ENCODE measurements at places on chromosomes 1 and 21.

- peak; percentile 35 for DNase-seq
Observed at GRCh38 chr1:234372011-234372757, 1.1 kb upstream of the COA6 start.

GRCh38 chr21:25967901-25968438, 202.6 kb downstream of the APP start:
- no peak for DNase-seq

GRCh38 chr21:17429936-17430335, 82.9 kb upstream of the CXADR start:
- DNase-seq: no peak

GRCh38 chr1:16615253-16616252, 2.2 kb upstream of the NBPF1 start:
- DNase-seq: no peak

GRCh38 chr21:40200946-40201345, 333.7 kb downstream of the PCP4 start:
- peak; percentile 8 for DNase-seq

DNA sequence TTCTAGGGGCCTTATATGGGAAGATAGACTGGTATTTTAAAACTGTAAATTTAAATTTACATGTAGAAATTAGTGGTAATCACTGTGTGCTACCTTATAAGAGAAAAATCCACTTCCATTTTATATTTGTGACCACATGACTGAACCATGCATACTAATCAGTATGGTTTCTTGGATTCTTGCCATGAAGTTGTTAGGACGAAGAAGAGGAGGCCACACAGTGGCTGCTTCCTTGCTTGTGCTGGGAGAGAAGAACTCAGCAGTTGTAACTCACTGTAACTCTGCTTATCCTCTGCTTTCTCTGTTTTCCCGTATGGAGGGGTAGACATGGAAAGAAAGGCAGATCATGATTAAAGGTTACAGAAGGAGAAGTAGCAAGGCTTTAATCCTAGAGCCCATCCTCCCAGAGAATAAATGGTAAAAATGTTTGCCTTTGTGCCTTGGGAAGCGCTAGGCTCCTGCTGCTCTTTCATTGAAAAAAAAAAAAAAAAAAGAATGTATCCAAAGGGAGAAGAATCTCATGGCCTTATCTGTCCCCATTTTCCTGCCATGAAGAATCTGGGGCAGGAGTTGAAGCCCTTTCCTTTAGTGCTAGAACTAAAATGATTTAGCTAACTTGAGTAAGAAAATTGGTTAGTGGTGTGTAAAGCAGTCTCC, 32.4 kb downstream of the KCTD3 start:
- peak; percentile 40 for DNase-seq
